AG04449 (cell line): ENCODE measurements at places on chromosomes 7 and 10.

- no peak for DNase-seq
Observed at GRCh38 chr7:37446371-37446770, 2.3 kb downstream of the ELMO1 start.

GRCh38 chr7:107971613-107972012, 31.3 kb downstream of the LAMB1 start:
- no peak for DNase-seq

DNA sequence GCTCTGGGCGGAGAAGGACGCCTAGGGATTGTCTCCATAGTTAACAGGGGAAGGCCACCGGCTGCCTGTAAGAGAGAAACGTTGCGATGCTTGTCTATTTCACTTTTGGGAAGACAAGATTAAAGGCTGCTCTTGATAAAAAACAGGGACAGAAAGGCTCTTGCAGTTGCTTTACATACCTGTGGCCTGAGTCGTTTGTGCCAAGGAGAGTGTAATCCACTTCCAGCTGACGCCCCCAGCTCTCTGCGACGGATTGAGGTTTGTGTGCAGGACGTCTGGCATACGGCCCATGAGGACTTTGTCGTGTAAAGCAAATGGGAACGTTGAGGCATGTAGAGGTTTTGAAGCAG, 1.1 kb downstream of the MAP3K8 start:
- DNase-seq = no peak

GRCh38 chr10:152915-153314, 17.7 kb downstream of the ZMYND11 start:
- no peak for DNase-seq

GRCh38 chr10:104650072-104650471, 9.0 kb downstream of the SORCS3 start:
- DNase-seq = no peak

DNA sequence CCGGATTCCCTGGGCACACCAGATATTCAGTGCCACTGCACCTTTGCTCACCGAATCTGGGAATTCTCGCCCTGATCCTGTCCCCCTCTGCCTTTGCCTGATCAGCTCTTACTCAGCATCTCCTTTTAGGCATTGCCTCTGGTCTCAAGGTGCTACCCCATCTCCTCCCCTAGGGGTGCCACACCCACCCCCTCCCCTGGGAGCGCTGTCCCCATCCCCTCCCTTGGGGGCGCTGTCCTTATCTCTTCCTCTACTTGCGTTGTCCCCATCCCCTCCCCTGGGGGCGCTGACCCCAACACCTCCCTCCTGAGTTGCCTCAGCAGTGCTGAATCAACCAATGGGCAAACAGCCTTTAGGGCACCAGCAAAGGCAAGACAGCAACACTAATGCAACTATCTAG, 686.9 kb upstream of the FOXK1 start:
- no peak for DNase-seq

DNA sequence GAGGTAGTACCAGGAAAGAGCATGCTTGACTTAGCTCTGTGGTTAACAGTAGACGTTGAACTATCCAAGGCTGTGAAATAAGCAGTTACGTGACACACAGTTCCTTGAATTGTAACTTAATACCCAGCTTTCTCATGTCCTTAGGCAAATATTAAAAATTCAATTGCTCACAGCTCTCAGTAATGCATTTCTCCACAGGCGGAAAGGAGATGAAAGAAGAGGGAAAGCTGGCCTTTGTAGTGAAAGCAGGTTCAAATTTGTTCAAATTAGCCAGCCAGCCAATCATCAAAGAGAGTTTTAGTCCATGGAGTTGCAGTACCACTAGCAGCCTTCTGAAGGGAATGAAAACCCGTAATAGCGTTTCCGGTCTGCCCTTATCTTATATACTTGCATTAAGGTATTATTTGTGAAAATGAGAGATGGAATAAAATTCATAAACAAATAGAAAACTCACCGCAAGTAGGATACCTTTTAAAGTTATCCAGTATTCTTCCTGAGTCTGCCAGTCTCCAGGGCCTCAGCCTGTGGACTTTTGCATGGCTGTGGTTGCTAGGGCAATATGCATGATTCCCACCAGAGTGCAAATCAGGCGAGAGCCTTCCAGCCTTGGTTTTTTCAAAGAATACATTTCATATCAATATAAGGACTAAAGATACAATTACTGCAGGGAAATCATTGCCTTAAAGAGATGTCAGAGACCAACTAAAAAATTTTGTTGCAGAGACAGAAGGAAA, 795.5 kb downstream of the TNS3 start:
- peak; percentile 57 for DNase-seq
